ENCODE measurements at places on chromosomes 16 and 17. TPM values are rescaled to one million over a fixed set of nuclear protein-coding genes. Genes with fewer than 3 reads are reported as not detected.

DNA sequence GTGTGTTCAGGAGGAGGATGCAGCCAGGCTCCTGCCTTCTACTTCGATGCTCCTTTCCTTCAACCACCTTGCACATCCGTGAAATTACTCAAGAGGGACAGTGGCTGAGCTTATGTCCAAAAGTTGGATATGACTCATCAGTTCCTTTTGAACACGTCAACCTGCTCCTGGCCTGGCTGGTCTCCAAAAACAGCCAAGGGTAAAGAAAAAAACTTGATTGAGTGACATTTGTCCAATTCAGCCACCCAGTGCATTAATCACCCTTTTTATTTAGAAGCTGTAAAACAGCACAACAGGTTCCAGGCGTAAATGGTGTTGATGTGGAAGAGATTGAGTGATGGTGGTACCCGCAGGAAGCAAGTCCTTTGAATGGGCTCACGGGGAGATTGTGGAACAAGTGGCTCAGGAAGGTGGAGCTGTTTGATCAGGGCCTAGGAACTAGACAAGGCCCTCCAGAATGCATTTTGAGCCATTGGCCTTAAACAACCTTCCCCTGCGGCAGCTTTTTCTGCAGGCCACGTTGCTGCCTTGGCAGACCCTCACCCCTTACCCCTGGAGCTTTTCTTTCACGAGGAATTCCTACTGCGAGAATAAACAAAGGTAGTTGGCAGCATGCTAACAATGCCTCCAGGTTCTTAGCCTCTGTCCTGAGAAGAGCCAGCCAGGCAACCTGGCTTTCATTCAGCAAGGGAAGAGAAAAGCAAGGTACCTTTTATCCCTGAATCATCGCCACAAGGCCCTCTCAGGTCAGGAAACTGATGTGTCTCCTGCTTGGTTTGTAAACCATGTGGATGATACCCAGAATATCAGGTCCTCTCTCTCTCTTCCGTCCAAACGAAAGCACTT is 173.3 kb upstream of the CACNG5 start:
- peak; percentile 56 for DNase-seq

The CDH3 gene
- total RNA-seq: not detected

The ABCA8 gene
- total RNA-seq: 1.8 TPM

GRCh38 chr16:64907844-64908243 is 214.0 kb downstream of the CDH11 start:
- DNase-seq: peak; percentile 8

The CRYM gene
- not detected for total RNA-seq

DNA sequence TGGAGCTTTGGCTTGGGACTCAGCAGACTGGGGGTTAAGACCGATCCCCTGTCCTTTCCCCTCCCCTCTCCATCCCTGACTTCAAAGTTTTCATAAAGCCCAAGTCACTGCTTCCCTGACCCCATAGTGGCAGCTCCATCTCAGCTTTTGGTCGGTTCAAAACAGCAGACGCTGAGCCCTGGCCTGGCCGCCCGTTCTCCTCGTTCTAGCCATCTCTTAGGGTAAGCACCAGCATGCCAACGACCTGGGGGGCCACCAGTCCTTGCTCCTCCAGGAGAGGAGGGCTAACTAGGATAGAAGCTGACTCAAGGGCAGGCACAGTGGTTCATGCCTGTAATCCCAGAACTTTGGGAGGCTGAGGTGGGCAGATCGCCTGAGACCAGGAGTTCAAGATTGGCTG is 1.5 kb upstream of the HIGD1B start:
- no peak for DNase-seq

DNA sequence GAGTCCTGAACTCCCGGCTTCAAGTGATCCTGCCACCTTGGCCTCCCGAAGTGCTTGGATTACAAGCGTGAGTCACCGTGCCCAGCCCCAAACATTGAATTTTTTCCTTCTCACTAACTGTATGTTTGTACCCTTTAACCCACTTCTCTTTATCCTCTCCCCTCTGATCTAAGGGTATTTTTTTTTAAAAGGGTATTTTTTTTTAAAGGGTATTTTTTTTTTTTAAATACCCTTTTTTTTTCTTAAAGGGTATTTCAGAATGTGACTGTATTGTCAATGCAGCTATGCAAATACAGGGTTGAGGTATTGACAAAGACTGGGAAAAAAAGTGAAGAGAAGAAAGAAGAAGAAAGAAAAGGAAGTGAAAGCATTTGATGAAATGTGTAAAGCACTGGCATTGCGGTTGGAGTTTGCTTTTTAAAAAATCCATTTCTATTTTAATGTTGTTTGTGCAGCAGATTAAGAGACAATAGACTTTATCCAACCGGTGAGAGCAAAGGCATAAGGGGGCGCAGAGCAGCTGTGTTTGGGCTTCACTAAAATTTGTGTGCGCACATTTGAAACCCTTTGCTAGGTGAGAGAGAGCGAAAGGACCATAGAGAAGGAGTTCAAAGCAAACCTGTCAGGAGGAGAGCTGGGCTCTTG is 42.4 kb downstream of the SYT17 start:
- DNase-seq: peak; percentile 63

DNA sequence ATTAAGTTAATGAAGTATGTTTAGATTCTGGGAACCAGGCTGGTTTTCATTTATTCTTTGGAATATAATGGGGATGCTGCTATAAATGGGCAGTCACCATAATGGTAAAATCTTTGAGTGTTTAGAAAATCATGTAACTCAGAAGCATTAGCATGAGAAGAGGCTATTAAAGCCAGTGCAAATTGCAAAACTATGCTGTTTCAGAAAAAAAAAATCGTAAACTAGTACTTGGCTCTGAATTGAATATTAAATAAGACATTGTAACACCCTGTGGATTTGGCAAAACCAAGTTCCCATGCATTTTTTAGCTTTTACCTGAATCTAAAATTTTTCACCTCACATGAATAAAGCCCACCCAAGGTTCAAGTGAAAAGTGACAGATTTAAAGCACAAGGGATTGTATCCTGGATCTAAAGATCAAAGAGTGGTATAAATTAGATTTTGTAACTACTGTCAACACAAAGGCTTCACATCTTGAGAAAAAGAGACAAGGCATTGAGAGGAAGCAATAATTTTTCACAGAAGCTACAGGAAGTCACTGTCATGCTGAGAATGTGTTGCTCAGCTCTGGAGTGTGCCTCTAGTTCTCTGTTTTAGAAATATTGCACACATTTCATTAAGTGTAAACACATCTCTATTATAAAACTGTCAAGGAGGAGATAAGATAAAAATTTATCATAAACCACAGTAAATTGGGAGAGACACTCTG is 142.2 kb downstream of the ABCA8 start:
- no peak for DNase-seq

The SIRT7 gene
- 13.9 TPM for total RNA-seq

- peak; percentile 77 for DNase-seq
Measured at GRCh38 chr17:41648411-41649195, 24.2 kb upstream of the KRT17 start.

The DRG2 gene
- total RNA-seq: 43.6 TPM

The KRTAP9-4 gene
- total RNA-seq: not detected

- no peak for DNase-seq
Measured at GRCh38 chr16:17038415-17038814, 432.3 kb downstream of the XYLT1 start.

- DNase-seq: no peak
Measured at GRCh38 chr17:80012765-80013741, 22.6 kb downstream of the TBC1D16 start.

DNA sequence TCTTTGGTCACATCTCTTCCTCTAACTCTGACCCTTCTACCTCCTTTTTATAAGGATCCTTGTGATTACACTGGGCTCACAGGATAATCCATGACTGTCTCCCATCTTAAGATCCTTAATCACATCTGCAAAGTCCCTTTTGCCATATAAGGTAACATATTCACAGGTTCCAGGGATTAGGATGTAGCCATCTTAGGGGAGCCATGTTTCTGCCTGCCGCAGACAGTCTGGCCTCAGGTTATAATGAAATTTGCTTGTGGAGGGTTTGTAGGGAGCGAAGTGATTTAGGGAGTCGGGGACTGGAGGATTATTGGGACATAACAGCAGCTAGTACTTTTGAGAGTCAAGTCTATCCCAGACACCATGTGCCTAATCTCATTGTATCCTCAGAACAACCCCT is 7.7 kb downstream of the EEF2K start:
- no peak for DNase-seq

DNA sequence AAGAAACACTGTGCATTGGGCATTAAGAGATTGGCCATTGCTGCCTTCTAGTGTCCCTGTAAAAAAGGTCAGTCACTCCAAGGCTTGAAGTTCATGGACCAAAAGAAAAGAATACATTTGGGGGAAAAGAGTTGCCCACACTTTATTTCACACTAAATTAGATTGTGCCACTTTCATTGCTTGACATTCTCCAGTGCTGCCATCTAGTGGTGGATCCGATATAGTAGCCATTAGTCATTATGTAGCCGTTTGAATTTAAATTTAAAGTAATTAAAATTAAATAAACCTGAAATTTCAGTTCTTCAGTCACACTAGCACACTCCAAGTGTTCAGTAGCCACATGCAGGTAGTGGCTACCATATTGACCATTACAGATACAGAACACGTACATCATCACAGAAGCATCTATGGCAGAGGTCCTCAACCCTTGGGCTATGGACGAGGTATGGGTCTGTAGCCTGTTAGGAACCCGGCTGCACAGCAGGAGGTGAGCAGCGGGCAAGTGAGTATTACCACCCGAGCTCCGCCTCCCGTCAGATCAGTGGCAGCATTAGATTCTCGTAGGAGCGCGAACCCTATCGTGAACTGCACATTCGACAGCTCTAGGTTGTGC is 21.9 kb upstream of the CDH5 start:
- peak; percentile 48 for DNase-seq

DNA sequence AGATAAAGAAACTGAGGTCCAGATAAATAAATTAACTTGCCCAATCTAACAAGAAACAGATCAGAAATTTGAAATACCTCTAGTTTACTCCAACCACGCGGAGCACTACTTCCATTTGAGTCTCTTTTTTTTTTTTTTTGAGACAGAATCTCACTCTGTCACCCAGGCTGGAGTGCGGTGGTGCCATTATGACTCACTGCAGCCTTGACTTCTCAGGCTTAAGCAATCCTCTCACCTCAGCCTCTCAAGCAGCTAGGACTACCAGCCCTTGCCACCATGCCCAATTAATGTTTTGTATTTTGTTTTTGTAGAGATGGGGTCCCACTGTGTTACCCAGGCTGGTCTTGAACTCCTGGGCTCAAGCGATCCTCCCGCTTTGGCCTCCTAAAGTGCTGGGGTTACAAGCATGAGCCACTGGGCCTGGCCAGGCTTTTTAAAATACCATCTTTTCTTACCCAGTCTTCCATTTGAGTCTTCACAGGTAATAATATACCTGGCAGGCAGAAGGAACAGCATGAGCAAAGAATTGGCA is 3.3 kb upstream of the NACA2 start:
- DNase-seq: no peak

DNA sequence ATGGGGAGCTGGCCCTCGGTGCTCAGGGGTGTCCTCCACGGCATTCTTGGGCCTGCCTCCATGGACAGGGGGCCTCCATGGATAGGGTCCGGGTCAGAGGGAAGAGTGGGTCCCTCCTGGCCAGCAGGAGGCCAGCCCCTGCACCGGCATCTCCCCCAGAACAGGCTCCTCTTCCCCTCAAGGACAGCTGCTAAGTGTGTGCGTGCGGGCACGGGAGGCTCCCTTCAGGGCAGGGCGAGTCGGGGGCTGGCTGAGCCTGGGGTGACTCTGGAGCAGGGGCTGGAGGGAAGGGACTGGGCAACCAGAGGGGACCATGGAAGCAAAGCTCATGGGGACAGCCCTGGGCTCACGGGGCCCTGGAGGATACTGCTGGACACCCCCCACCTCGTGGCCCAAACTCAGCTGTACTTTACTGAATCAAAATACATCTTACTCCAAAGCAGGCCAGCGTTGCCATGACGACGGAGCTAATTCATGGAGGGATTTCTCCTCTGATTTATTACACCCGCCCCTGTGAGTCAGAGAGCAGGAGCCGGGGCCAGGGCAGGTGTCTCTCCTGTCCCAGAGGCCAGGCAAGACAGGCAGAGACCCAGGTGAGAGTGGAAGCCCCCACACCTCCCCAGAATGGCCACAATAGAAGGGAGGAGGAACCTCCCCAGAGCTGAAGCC is 2.1 kb downstream of the CASKIN1 start:
- DNase-seq: peak; percentile 27

DNA sequence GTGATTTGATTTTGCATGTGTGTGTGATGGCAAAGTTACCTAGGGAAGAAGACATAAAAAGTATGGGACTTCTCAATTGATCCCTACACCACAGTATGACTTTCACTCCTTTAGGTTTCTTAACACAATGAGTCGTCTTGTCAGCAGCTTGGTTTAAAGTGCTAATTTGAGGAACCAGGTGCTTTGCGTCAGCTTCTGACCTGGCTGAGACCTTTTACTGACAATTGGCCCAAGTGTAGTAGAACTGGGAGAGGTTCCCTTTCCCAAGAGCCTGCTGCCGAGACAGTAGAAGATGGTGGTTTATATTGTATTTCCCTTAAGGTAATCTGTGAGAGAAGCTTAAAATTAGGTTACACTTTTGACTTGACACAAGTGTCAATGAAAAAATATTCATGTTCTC is 54.9 kb downstream of the LDHD start:
- DNase-seq: no peak

DNA sequence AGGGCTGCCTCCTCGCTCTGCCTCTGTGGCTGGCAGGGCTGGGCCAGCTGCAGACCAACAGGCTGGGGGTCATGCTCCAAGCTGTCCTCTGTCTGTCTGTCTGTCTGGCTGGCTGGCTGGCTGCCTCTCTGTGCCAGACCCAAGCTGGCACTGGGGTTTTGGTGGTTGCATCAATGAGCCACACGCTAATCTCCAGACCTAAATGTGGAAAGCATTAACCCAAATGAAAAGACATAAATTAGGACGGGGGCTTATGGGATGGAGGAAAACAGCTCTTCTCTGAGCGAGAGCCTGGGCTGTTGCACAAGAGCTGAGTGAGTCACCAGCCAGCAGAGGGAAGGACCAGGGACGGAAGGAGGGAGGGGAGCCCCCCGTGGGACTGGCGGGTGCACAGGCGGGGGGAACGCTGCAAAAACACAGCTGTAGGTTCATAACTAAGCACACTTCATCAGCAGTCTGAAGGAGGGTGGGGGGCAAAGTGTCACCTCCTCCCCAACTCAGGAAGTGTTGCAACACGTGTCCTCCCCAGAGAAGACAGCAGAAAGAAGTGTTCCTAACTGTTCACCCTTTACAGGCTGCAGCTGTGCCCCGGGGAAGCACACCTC is 83.4 kb downstream of the GAS7 start:
- DNase-seq: peak; percentile 97

Measured in IMR-90 (cell line).